Esophagus squamous epithelium (tissue), 5 donors: ENCODE measurements at places on chromosomes 11 and 22.
A peak's percentile ranks its signal among the peaks of the same experiment; 100 is the strongest.

GRCh38 chr11:64870176-64870892 is 8.1 kb downstream of the EHD1 start:
- no peak for DNase-seq

GRCh38 chr22:48635816-48636215 is 1191.9 kb downstream of the BRD1 start:
- DNase-seq = no peak

DNA sequence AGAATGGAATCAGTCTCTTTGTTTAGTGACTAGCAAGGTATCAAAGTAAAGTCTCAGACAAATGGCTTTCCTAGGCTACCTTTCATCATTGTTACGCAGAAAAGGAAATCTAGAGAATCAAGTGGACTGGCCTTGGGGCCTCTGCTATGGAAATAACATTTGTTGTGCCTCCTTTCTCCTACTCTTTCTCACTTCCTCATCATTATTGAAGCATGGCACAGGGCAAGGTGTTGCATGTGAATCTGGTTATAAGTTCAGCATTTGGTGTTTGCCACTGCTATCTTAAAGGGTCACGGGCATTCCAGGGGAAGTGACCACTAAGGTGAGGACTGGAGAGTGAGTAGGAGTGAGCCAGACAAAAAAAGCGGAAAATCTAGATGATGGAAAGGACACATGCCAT is 54.9 kb downstream of the GLYATL1 start:
- DNase-seq = no peak

DNA sequence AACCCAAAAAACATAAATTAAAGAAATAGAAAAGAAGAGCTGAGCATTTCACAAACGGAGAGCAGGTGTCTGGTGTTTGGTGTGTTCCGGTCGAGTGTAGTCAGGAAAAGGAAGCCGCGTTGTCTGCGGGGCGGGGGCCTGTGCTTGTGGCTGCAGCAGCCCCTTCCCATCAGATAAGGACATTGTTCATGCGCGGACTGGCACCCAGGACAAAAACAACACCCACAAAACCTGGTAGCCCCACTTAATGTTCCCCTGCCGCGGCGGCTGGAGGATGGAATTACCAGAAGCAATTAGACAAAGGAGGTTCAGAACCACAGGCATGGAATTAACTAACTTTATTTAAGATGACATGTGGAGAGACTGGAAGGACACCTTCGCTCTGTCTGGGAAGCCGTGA is 29.9 kb downstream of the KRTAP5-5 start:
- no peak for DNase-seq

GRCh38 chr11:107018902-107019493 is 722 bp upstream of the GUCY1A2 start:
- no peak for DNase-seq

DNA sequence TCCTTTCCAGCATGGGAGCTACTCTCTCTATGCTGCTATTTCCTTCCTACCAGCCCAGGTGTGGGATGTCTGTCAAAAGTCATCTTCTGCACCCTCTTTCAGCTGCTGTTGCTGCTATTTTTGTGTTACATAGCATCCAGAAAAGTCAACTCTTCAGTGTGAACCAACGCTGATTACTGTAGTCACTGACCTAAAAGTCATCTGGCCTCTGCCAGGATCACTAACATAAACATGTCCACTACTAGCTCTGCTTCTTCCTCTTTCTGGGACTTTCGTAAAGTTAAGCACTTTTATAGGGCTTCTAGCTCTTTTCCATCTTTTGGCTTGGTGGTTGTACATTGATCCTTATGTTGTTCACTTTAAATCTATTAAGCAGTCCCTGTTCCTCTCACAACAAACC is 90.2 kb upstream of the CARD18 start:
- DNase-seq = no peak

- DNase-seq = no peak
Observed at GRCh38 chr11:74171630-74171968, 510 bp downstream of the PPME1 start.

- DNase-seq = no peak
Observed at GRCh38 chr11:77081976-77082836, 15.4 kb downstream of the CAPN5 start.

GRCh38 chr11:70888061-70888460 is 364.3 kb downstream of the SHANK2 start:
- DNase-seq = no peak

DNA sequence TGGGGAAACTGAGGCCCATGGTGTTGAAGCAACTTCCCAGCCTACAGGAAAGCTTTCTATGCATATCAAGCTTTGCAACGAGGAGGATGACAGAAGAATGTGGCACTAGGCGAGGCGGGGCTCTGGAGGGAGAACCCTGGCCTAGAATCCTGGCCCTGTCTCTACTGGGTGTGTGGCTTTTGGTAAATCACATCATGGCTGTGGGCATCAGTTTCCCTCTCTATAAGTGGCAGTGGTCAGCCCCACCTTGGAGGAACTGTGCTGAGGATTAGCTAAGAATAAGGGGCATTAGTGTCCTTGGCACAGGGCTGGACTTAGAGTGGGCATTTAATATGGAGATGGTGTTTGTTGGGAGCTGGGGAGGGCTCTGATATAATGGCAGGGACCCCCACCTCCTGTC is 122.6 kb upstream of the CRYBB3 start:
- no peak for DNase-seq

- no peak for DNase-seq
Observed at GRCh38 chr11:67466962-67467771, 1.9 kb downstream of the TMEM134 start.

DNA sequence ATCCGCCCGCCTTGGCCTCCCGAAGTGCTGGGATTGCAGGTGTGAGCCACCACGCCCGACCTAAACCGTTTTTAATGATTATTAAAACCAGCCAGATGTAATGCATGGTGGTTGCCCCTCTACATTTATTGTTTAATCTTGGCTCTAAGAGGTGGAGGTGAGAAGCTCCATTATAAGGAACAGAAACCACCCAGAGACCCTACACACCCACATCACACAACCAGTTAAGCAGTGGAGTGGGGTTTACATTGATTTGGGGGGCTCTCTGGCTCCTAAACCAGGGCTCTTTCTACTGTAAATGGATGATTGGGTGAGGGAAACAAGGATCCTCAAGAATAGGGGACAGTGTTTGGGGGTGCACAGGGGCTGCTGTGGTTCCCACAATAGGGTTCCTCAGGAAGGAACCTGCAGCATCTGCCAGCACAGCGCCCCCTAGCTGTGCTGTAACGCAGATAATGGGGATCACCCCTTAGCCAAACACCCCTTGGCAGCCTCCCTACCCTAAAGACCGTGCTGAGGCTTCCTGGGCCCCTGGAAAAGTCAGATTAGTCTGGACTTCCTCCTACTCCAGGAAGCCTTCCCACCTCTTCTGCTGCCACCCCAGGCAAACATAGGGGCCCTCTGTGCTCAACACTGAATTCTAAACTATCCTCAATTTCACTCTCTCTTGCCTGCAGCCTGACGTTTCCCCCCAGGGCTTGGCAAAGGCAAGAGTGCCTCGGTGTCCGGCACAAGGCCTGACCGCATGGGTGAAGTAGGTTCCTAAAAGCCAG is 2.4 kb downstream of the MPST start:
- no peak for DNase-seq

DNA sequence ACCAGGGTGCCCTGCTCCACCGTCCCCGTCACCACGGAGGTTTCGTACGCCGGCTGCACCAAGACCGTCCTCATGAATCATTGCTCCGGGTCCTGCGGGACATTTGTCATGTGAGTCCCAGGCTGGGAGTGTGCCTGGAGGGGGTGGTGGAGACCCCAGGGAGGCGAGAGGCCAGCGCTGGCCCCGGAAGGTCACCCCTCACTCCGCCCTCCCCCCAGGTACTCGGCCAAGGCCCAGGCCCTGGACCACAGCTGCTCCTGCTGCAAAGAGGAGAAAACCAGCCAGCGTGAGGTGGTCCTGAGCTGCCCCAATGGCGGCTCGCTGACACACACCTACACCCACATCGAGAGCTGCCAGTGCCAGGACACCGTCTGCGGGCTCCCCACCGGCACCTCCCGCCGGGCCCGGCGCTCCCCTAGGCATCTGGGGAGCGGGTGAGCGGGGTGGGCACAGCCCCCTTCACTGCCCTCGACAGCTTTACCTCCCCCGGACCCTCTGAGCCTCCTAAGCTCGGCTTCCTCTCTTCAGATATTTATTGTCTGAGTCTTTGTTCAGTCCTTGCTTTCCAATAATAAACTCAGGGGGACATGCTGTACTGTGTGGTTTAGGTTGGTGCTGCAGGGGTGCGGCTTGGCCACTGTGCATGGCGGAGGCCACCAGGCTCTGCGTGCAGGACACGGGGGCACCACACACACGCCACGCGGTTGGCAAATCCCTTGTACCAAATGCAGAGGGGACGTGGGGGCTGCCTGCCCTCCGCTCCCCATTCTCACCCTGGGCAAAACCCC is 35.4 kb downstream of the MUC2 start:
- DNase-seq = no peak

- DNase-seq = no peak
Observed at GRCh38 chr11:12212821-12213185, 102.4 kb downstream of the MICAL2 start.

DNA sequence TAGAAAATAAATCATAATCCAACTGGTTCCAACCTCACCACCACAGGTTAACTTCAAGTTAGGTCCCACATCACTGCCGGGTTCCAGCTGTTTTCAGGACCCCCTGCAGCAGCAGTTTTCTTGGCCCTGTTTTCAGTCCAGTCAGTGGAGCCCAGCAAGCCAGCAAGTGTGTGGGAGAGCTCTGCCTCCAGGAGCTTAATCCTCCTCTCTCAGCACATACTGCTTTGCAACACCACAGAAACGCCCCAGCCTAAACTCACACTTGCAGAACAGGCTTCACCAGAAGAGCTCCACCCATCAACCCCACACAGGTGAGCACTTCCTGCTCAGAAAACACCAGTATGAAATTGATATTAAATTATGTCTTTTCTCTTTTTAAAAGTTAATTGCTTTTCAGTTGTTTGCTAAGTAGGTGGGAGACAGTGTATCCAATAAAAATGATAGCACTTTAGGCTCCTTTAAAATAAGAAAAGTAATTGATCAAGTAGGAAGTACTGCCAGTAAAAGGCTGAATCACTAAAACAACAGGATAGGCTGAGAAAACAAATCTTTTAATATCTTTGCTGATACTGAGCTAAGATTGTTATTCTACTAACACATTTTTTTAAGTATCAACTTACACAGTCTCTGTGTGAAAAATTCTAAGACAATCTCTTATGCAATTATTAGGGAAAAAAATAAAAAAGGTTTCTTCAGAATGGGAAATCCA is 81.5 kb upstream of the TP53AIP1 start:
- DNase-seq = no peak

DNA sequence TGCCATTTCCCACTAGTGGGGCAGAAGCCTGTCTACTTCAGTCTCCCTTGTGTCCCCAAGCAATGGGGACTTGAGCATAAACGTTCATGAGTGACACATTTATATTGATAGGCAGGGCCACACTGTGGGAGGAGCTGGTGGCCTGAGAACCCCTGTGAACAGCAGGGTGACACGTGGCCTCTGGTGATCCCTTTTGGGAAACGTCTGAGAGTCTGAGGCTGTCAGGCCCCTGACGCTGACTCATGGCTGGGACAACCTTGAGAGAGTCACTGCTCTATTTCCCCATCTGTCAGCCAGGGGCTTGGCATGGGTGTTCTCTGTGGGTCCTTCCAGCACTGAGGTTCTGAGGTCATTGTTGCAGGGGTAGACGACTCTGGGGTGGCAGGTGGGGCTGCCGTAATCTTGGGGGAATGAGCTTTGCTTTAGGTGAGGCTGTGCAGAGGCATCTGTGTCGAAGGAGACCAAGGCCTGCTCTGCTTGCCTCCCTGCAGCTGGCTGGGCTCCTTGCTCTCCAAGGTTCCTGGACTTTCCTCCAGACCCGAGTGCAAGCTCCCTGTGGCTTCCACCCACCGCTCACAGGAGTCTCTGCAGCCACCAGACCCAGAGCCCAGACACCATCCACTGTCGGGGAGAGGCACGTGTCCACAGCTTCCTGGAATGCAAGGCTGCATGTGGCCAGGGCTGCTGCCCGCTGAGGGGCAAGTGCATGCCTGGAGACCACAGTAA is 54.7 kb downstream of the SMIM38 start:
- no peak for DNase-seq

- no peak for DNase-seq
Observed at GRCh38 chr11:14340721-14341120, 18.3 kb downstream of the RRAS2 start.

DNA sequence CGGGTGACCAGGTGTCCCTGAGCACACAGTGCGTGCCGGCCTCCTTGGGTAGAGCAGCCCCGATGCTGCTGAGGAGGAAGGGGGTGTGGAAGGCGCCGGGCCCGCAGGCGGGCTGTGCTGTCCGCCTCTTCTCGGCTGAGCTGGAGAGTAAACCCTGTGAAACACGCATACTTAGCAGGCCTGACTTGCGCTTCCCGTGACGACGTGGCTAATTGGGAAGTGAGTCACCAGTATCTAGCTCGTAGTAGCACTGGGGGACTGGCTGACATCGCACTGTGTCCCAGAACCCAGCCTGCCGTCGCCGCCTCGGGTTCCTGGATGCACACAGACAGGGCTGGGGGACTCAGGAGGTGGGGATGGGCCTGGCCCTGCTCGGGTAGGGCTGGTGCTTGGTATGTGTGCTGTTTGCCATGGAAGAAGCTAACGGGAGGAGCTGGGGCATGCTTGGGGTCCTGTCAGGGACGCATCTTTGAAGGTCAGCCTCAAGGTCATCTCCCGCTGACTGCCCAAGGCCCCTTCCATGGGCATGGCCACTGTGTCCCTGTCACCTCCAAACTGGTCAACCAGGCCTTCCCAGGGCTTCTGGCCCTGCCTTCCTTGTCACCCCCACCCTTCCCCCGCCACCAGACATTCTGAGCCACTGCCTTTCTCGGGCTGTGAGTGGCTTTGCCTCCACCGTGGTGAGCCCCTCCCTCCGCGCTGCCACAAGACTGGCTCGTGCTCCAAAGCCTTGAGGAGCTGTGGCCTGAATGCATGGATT is 1327.0 kb downstream of the BRD1 start:
- no peak for DNase-seq

- DNase-seq = peak; percentile 34
Observed at GRCh38 chr11:7020183-7020917, at the start of the genes NLRP14 and ZNF214. TSS of gene NLRP14 (plus strand) at chr11:7020479. CDS start at chr11:7038587, 18,108 bp downstream. TSS of gene ZNF214 (minus strand) at chr11:7020346. CDS start at chr11:7002835, 17,511 bp downstream.

- DNase-seq = no peak
Observed at GRCh38 chr22:30056015-30056414, 24.2 kb upstream of the HORMAD2 start.

GRCh38 chr11:30457087-30457486 is 129.1 kb downstream of the MPPED2 start:
- no peak for DNase-seq

DNA sequence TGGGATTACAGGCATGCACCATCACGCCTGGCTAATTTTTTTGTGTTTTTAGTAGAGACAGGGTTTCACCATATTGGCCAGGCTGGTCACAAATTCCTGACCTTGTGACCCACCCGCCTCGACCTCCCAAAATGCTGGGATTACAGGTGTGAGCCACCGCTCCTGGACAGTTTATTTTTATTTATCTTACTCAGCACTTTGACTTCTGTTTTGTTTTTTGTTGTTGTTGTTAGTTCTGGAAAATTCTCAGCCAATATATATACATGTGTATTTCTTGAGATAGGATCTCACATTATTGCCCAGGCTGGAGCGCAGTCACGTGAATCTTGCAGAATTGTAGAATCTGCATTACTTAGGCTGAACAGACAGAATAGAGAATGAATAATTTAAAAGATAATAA is 107.6 kb downstream of the CSTPP1 start:
- DNase-seq = no peak

GRCh38 chr11:119148720-119149017 is 183 bp upstream of the ABCG4 start:
- DNase-seq = no peak
